ENCODE measurements at places on chromosomes 16 and 17. TPM values are rescaled to one million over a fixed set of nuclear protein-coding genes. Genes with fewer than 3 reads are reported as not detected.

The IL17C gene
- total RNA-seq, result not detected

The STAT5B gene
- 130 TPM for total RNA-seq

The RBFOX1 gene
- not detected for total RNA-seq

The DPEP3 gene
- total RNA-seq, result 0.29 TPM

The TMEM97 gene
- total RNA-seq, result 7.5 TPM

The GRAPL gene
- total RNA-seq, result 2.0 TPM

The DPEP2 gene
- total RNA-seq, result 1.3 TPM

The RAMP2 gene
- 17.9 TPM for total RNA-seq

The ADAD2 gene
- total RNA-seq, result 0.96 TPM

The CALB2 gene
- total RNA-seq, result 22.2 TPM

The ZFP3 gene
- 8.8 TPM for total RNA-seq

GRCh38 chr16:23835390-23836077, at the start of gene PRKCB:
Gene PRKCB (plus strand): TSS chr16:23835983.
- no peak for DNase-seq
- H3K4me1 ChIP-seq, result no peaks in the 10 kb centered on the region
- peak within 1 kb of the TSS; percentile 61 for H3K4me3 ChIP-seq
- H3K27me3 ChIP-seq, result peaks cover 49% of the 10 kb centered on the region
- no peak within 1 kb of the TSS for H3K27ac ChIP-seq

- peak overlapping the region; percentile 9 for H3K4me3 ChIP-seq
- no peak for DNase-seq
- H3K27me3 ChIP-seq, result no peaks in the 10 kb centered on the region
Measured at GRCh38 chr17:65593092-65593854, 31.8 kb upstream of the AXIN2 start.

- no peak overlapping the region for H3K4me3 ChIP-seq
- H3K27ac ChIP-seq, result no peak overlapping the region
- no peaks in the 10 kb centered on the region for H3K36me3 ChIP-seq
- H3K4me1 ChIP-seq, result peaks cover 8% of the 10 kb centered on the region
Measured at GRCh38 chr17:17035490-17035889, 6.8 kb upstream of the MPRIP start.

DNA sequence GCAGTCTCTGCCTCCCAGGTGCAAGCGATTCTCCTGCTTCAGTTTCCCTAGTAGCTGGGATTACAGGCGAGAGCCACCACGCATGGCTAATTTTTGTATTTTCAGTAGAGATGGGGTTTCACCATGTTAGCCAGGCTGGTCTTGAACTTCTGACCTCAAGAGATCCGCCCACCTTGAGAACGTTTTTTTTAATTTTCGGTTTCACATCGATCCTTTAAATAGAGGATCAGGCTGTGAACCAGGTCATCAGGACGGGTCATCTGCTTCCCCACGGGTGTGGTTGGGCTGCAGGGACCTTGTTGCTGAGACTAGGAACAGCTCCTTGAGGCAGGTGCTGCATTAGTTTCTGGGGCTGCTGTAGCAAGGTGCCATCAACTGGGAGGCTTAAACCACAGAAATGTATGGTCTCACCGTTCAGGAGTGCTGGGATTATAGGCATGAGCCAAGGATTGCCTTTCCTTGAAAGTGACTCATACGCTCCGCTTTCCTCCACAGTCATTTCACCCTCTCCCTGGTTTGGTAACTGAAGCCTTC, 7.9 kb upstream of the NAGPA start:
- H3K4me3 ChIP-seq, result no peak overlapping the region
- H3K4me1 ChIP-seq, result no peaks in the 10 kb centered on the region
- no peaks in the 10 kb centered on the region for H3K27me3 ChIP-seq

DNA sequence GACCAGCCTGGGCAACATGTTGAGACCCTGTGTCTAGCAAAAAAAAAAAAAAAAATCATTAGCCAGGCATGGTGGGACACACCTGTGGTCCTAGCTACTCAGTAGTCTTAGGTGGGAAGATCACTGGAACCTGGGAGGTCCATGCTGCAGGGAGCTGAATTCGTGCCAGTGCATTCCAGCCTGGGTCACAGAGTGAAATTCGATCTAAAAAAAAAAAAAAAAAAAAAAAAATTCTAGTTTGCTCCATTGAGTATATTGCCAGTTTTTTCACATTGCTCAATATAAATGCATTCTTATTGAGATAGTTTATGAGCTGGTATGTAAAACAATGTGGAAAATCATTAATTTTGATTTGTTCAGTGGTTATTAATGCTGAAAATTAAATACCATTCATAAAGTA, 52.0 kb downstream of the ABHD15 start:
- no peak for DNase-seq
- H3K27ac ChIP-seq, result no peak overlapping the region
- no peaks in the 10 kb centered on the region for H3K4me1 ChIP-seq
- no peak overlapping the region for H3K4me3 ChIP-seq
- H3K27me3 ChIP-seq, result no peaks in the 10 kb centered on the region

DNA sequence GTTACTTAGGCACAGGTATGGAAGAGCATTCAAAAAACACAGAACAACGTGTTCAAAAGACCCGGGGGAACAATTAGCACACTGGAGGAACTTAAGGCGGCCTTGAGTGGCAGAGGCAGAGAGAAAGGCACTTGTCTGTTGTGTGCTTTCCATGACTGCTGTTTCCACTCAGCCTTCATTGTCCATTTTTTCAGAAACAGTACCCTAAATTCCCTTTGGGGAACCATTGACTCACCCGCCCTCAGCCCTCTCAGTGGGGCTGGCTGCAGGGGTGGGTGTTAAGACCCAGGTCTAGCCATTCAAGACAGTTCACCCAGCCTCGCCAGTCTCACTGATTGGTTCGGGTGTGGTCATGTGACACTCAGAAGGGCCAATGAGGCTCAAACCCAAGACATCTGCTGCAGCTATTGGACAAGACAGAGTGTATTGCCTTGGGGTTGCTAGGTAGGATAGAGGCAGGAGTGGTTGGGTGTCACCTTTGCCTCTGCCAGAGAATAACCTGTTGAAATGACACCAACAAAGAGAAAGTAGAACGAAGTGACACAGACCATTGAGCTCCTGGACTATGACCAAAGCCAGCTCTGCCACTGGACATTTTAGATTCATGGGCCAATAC, 19.6 kb upstream of the CEP20 start:
- no peak overlapping the region for H3K4me3 ChIP-seq
- H3K36me3 ChIP-seq, result no peaks in the 10 kb centered on the region
- H3K27ac ChIP-seq, result no peak overlapping the region
- H3K4me1 ChIP-seq, result no peaks in the 10 kb centered on the region

GRCh38 chr17:14448818-14449217, 147.9 kb downstream of the HS3ST3B1 start:
- no peak overlapping the region for H3K4me3 ChIP-seq
- no peaks in the 10 kb centered on the region for H3K36me3 ChIP-seq
- no peaks in the 10 kb centered on the region for H3K4me1 ChIP-seq
- no peak for DNase-seq
- H3K27me3 ChIP-seq, result no peaks in the 10 kb centered on the region

GRCh38 chr17:901191-901950, 78.2 kb downstream of the NXN start:
- H3K4me3 ChIP-seq, result peak overlapping the region; percentile 9
- peak overlapping the region; percentile 81 for H3K27ac ChIP-seq
- H3K36me3 ChIP-seq, result no peaks in the 10 kb centered on the region
- no peaks in the 10 kb centered on the region for H3K4me1 ChIP-seq
- peak; percentile 67 for DNase-seq

DNA sequence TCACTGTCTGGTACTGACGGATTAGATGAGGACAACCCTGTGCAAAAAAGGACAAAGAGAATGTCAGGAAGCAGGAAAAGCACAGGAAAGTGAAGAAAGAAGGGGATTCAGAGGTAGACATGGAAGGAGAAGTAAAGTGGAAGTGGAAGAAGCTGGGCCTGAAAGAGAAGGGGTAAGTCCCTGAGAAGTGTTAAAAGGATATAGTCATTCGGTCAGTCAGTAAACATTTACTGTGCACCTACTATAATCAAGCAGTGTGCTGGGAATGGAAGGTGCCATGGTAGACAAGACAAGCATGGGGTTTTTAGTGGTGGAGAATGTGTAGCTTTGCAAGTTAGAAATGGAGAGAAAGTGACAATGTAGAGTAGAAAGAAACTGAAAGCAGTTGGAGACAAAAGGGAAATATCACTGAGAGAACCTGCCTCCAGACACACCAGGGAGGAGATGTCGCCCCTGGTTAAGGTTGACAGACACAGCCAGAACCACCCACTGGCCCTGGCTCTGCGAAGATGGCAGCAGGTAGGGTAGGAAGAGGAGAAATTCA, 4.4 kb upstream of the SP2 start:
- no peaks in the 10 kb centered on the region for H3K27me3 ChIP-seq
- no peaks in the 10 kb centered on the region for H3K36me3 ChIP-seq
- no peaks in the 10 kb centered on the region for H3K4me1 ChIP-seq
- H3K4me3 ChIP-seq, result no peak overlapping the region
- no peak for DNase-seq

DNA sequence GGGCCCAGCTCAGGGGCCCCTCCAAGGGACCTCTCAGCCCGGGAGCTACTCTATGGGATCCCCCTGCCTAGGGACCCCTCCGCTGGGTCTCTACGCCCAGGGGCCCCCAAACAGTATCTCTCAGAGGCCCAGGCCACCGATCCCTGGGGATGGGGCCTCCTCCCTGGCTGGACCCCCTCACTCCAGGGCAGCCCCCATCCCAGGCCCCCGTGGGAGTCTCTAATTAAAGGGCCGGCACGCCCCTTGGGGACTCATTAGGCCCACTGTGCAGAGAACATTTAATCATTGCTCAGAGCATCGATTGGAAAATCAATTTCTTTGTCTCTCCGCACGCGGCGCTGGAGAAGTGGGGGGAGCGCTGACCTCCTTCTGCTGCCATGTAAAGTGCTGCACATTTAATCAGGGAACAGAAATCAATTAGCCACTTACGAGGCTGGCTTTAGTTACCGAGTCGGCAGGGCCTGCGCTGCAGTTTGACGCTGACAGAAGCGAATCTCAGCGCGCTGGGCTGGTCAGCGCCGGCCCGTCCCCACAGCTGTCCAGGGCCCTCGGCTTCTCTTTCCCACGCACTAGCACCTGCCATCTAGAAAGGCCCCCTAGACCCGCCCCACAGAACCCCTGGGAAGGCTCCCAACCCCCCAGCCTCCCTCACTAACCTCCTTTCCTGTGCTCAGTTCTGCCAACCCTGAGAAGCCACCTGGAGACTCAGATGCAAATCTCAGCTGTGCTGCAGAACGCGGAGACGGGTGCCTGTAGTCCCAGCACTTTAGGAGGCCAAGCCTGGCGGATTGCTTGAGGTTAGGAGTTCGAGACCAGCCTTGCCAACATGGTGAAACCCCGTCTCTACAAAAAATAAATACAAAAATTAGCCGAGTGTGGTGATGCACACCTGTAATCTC, 20.2 kb upstream of the C1QL1 start:
- H3K4me3 ChIP-seq, result no peak overlapping the region
- DNase-seq, result no peak
- H3K27ac ChIP-seq, result no peak overlapping the region
- H3K4me1 ChIP-seq, result no peaks in the 10 kb centered on the region
- H3K36me3 ChIP-seq, result no peaks in the 10 kb centered on the region

- no peaks in the 10 kb centered on the region for H3K27me3 ChIP-seq
- no peak overlapping the region for H3K27ac ChIP-seq
- no peaks in the 10 kb centered on the region for H3K4me1 ChIP-seq
- no peak for DNase-seq
Measured at GRCh38 chr16:76729525-76729924, 452.3 kb downstream of the CNTNAP4 start.

GRCh38 chr17:17587614-17588337, 3.7 kb downstream of the PEMT start:
- no peak overlapping the region for H3K27ac ChIP-seq
- no peaks in the 10 kb centered on the region for H3K27me3 ChIP-seq
- no peak for DNase-seq
- H3K4me3 ChIP-seq, result no peak overlapping the region
- H3K36me3 ChIP-seq, result no peaks in the 10 kb centered on the region

- no peak overlapping the region for H3K4me3 ChIP-seq
- H3K36me3 ChIP-seq, result no peaks in the 10 kb centered on the region
- H3K27ac ChIP-seq, result no peak overlapping the region
- no peaks in the 10 kb centered on the region for H3K4me1 ChIP-seq
Measured at GRCh38 chr16:56758930-56759329, 29.0 kb downstream of the NUP93 start.

Measured in breast epithelium (tissue), 4 donors.